Ovary (tissue), 10 donors: ENCODE measurements at places on chromosomes 3 and 15.

- no peaks in the 10 kb centered on the region for H3K4me1 ChIP-seq
- DNase-seq = no peak
- H3K27me3 ChIP-seq = no peaks in the 10 kb centered on the region
- H3K27ac ChIP-seq = no peak overlapping the region
- no peaks in the 10 kb centered on the region for H3K36me3 ChIP-seq
Observed at GRCh38 chr15:88342666-88343065, 86.1 kb upstream of the NTRK3 start.

GRCh38 chr3:128684986-128685726, 34.5 kb upstream of the RPN1 start:
- no peaks in the 10 kb centered on the region for H3K27me3 ChIP-seq
- H3K4me1 ChIP-seq = peaks cover 3% of the 10 kb centered on the region
- H3K4me3 ChIP-seq = no peak overlapping the region

DNA sequence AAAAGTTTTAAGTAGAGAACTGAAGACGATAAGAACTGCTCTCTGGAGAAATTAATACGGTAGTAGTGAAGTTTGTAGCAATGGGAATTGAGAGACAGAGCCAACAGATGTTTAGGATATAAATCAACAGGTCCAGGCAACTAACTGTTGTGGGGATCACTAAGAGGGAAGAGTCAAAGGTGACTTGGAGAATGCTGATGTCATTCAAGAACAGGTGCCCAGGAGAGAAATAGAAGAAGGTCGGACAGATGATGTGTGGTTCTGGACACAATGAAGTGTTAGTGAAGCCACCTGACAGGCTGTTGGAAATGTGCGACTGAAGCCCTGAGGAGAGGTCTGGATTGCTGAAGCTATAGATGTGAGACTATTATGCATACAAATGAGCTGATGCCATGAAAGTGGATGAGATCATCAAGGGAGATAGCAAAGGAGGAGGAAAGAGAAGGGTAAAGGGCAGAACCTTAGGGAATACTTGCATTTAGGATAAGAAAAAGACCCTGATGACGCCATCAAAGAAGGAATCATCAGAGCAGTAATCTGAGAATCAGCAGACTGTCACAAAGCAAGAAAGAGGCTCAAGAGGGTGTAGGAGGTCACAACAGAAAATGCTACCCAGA, 183.7 kb downstream of the FRMD5 start:
- no peaks in the 10 kb centered on the region for H3K36me3 ChIP-seq
- H3K27ac ChIP-seq = no peak overlapping the region
- H3K27me3 ChIP-seq = no peaks in the 10 kb centered on the region

DNA sequence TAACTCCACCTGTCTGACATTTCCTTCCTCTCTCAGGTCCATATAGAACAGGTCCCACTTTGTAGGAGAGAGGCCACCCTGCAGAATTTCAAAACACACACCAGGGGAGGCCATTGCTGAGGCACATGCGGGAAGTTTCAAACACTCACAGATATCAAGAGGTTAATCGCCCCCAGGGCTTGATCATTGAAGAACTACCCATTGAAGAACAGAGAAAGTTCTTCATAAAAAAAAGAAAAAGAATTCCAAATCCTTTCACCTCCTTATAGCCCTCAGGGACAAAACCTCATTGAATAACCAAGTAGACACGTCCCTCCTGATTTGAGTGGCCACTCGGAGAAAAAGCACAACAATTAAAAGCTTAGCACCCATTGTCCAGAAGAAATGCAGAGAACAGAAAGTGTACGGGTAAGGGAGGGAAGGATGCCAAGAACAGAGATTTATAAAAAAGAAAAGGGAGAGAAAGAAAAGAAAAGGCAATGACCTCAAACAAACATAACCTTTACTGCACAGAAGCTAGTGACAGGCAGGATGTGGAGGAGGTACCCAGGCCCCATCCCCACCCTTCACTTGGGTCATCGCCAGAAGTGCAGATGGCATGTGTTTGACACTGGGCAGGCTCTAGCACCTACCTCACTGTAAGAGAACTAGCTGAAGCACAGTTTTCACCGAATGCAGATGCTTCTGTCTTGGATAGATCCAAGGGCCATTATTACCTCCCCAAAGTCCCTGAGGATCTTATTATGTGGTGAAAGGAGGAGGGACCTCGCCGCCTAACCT, 112.3 kb upstream of the HES1 start:
- no peaks in the 10 kb centered on the region for H3K36me3 ChIP-seq
- H3K27ac ChIP-seq = no peak overlapping the region
- no peak for DNase-seq
- H3K4me1 ChIP-seq = peaks cover 2% of the 10 kb centered on the region
- no peak overlapping the region for H3K4me3 ChIP-seq

DNA sequence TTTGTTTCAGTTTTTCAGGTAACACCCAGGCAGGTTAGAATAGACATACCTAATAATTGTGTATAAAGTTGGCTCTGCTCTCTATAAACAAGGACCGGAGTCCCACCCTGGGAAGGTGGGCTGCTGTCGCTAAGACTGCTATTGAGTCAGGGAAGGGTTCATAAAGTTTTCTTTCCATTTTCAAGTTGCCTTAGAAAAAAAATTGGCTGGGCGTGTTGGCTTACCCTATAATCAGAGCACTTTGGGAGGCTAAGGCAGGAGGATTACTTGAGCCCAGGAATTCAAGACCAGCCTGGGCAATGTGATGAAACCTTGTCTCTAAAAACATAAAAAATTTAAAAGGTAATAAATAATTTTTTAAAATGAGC, 11.3 kb upstream of the PIAS1 start:
- H3K4me1 ChIP-seq = no peaks in the 10 kb centered on the region
- no peak overlapping the region for H3K4me3 ChIP-seq
- H3K36me3 ChIP-seq = no peaks in the 10 kb centered on the region
- DNase-seq = no peak

DNA sequence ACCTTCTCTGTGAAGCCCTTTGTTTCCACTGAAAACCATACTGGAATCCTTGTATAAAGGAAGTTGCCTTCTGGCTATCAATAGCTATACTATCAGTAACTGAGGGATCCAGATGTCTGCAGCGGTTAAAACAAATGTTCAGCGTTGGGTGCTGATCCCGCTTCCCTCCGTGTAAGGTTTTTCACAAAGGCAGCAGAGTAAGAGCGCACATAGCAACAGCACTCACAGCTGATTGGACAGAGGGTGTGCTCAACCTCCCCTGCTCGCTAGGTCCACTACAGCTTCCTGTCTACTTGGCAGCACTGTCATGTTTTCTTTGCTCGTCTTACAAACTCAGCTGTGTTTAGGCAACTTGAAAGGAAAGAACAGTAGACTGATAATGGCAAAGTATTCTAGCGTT, 27.3 kb downstream of the ATOSA start:
- peak overlapping the region; percentile 23 for H3K4me3 ChIP-seq
- peak; percentile 65 for DNase-seq
- no peak overlapping the region for H3K27ac ChIP-seq
- peaks cover 3% of the 10 kb centered on the region for H3K4me1 ChIP-seq
- no peaks in the 10 kb centered on the region for H3K27me3 ChIP-seq

GRCh38 chr15:31197497-31198414, 96.2 kb upstream of the TRPM1 start:
- DNase-seq = no peak
- H3K4me1 ChIP-seq = no peaks in the 10 kb centered on the region
- H3K27ac ChIP-seq = no peak overlapping the region

- no peaks in the 10 kb centered on the region for H3K27me3 ChIP-seq
- H3K4me1 ChIP-seq = no peaks in the 10 kb centered on the region
- no peak for DNase-seq
- no peak overlapping the region for H3K27ac ChIP-seq
Observed at GRCh38 chr15:79878078-79878705, 18.6 kb downstream of the MTHFS start.

GRCh38 chr3:16388850-16389441, 123.9 kb downstream of the OXNAD1 start:
- H3K36me3 ChIP-seq = no peaks in the 10 kb centered on the region
- no peak for DNase-seq
- no peak overlapping the region for H3K4me3 ChIP-seq
- H3K27me3 ChIP-seq = no peaks in the 10 kb centered on the region

GRCh38 chr3:21825684-21826083, 74.7 kb upstream of the ZNF385D start:
- no peaks in the 10 kb centered on the region for H3K27me3 ChIP-seq
- H3K4me3 ChIP-seq = no peak overlapping the region

DNA sequence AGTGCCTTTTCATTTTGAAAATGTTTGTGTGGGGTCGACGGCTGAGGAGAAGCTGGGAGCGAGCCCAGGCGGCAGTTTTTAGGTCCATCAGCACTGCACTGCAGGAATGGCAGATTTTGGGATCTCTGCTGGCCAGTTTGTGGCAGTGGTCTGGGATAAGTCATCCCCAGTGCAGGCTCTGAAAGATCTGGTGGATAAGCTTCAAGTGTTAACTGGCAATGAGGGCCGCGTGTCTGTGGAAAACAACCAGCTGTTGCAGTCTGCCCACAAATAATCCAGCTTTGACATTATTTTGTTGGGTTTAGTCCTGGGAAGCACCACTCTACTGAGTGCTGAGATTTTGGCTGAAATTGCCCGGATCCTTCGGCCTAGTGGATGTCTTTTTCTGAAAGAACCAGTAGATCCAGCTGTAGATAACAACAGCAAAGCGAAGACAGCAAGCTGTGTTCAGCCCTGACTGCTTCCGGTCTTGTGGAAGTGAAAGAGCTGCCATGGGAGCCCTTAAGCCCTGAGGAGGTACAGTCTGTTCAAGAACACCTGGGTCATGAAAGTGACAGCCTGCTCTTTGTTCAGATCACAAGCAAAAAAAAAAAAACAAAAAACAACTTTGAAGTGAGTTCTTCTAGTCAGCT, 13.1 kb upstream of the ANP32A start:
- no peaks in the 10 kb centered on the region for H3K27me3 ChIP-seq
- H3K4me1 ChIP-seq = no peaks in the 10 kb centered on the region
- H3K27ac ChIP-seq = no peak overlapping the region
- DNase-seq = no peak

GRCh38 chr15:80177156-80177555, 24.4 kb downstream of the FAH start:
- no peaks in the 10 kb centered on the region for H3K4me1 ChIP-seq
- H3K27ac ChIP-seq = no peak overlapping the region
- DNase-seq = no peak
- no peaks in the 10 kb centered on the region for H3K36me3 ChIP-seq
- H3K4me3 ChIP-seq = no peak overlapping the region

DNA sequence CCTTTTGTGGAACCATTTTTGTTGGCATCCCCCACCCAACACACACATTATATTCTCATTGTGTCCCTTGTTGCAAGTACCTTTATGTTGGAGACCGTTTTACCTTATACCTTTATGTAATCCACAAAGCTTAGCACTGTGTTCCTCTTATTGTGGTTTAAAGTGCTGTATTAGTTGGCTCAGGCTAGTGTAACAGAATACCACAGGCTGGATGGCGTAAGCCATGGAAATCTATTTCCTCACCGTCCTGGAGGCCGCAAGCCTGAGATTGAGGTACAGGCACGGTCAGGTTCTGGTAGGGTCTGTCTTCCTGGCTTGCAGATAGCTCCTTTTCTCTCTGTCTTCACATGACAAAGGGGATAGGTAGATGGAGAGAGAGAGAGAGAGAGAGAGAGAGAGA, 302.8 kb downstream of the ROBO2 start:
- peaks cover 1% of the 10 kb centered on the region for H3K4me1 ChIP-seq
- H3K4me3 ChIP-seq = no peak overlapping the region
- no peak overlapping the region for H3K27ac ChIP-seq
- H3K36me3 ChIP-seq = no peaks in the 10 kb centered on the region
- no peak for DNase-seq
- H3K27me3 ChIP-seq = no peaks in the 10 kb centered on the region

- DNase-seq = no peak
- H3K27me3 ChIP-seq = no peaks in the 10 kb centered on the region
- H3K4me3 ChIP-seq = no peak overlapping the region
- no peaks in the 10 kb centered on the region for H3K4me1 ChIP-seq
- H3K27ac ChIP-seq = no peak overlapping the region
Observed at GRCh38 chr3:106635826-106636225, 741.4 kb upstream of the CCDC54 start.

- H3K4me1 ChIP-seq = no peaks in the 10 kb centered on the region
- no peak overlapping the region for H3K4me3 ChIP-seq
- DNase-seq = no peak
- H3K27me3 ChIP-seq = no peaks in the 10 kb centered on the region
- H3K36me3 ChIP-seq = no peaks in the 10 kb centered on the region
Observed at GRCh38 chr3:13619661-13620230, 70.8 kb downstream of the FBLN2 start.

DNA sequence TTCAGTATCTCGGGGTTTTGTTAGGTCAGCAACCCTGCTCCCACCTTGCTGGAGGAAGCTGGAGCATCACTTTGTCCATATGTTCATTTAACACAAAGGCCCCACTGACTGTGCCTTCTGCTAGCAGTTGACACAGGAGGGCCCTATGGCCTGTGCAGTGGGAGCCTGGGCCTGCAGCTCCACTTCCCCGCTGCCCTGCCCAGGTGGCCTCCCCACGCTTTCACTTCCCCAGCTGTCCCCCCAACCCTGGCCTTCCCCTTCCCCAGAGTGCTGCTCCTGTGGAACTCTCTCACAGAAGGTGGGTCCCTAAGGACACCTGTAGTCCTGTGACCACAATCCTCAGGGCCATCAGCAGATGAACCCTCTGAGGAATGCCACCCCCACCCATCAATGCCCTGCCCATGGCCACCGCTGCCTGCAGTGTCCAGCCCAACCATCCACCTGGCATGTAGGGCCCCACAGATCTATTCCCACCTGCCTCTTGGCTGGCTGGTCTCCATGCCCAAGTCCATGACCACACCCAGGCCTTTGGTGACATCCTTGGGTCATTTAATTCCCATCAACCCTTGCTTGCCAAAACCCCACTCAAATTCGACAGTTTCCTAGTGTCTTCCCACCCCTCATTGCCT, 13.5 kb downstream of the TBC1D21 start:
- H3K36me3 ChIP-seq = no peaks in the 10 kb centered on the region
- no peaks in the 10 kb centered on the region for H3K27me3 ChIP-seq
- DNase-seq = no peak
- no peaks in the 10 kb centered on the region for H3K4me1 ChIP-seq
- H3K4me3 ChIP-seq = no peak overlapping the region

DNA sequence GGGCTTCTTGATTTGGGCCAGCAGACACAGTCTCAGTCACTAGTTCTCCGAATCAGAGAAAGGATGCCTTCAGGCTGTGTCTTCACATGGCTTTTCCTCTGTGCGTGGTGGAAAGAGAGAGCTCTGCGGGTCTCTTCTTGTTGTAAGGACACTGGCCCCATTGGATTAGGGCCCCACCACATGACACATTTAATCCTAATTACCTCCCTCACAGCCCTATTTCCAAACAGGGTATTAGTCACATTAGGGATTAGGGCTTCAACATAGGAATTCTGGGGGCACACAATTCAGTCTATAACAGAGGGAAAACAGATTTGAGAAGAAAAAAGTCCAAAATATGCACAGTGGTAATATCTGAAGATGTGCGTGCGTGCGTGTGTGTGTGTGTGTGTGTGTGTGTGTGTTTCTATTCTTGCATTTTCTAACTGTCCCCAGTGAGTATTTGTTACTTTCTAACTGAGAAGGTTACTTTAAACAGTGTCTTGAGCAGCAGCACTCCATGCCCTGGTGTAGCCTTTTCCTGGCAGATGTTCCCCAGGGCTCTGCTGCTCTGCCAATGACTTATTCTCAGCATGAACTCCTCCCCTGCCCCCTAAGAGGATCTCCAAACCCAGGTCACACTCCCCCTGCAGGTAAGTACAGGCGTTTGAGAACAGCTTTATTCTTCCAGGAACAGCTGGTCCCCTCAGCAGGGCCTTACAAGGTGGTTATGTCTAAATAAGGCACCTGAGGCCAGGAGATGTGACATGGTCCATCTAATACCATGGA, 72.9 kb downstream of the RPL39L start:
- H3K27ac ChIP-seq = no peak overlapping the region
- no peaks in the 10 kb centered on the region for H3K36me3 ChIP-seq
- no peaks in the 10 kb centered on the region for H3K4me1 ChIP-seq

GRCh38 chr3:13841141-13841540, 38.7 kb downstream of the WNT7A start:
- H3K4me1 ChIP-seq = no peaks in the 10 kb centered on the region
- no peak for DNase-seq
